ENCODE measurements at places on chromosomes 5 and 9. TPM values are rescaled to one million over a fixed set of nuclear protein-coding genes. Genes with fewer than 3 reads are reported as not detected.

The SPAG8 gene
- 3.7 TPM for total RNA-seq

The CTXN3 gene
- not detected for total RNA-seq

The AP3B1 gene
- 21.0 TPM for total RNA-seq

The MCTP1 gene
- 9.3 TPM for total RNA-seq

The TUSC1 gene
- 7.4 TPM for total RNA-seq

DNA sequence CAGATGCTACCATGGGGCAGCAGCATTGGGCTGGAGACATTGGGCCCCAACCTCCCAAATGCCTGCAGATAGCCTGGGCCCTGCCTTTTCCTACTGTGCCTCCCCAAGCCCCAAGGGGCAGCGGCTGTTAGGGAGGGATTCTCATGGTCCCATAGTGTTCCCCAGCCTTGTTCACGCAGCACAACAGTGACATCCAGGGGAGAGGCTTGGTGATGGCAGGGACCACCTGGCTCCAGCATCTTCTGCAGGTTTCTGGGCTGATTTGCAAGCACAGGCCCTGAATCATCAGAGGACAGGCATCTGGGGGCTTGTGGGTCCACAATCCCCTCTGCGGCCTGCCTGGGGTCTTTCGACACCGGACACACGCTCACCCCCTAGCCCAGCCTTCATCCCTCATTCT lies 354.6 kb downstream of the SLIT3 start:
- peak; percentile 10 for DNase-seq

GRCh38 chr9:78294290-78295176 lies 2.4 kb upstream of the PSAT1 start:
- no peak for DNase-seq

- DNase-seq, result no peak
Measured at GRCh38 chr5:57715296-57715695, 232.7 kb upstream of the ACTBL2 start.

- DNase-seq, result no peak
Measured at GRCh38 chr9:125821078-125821477, 73.9 kb downstream of the PBX3 start.

DNA sequence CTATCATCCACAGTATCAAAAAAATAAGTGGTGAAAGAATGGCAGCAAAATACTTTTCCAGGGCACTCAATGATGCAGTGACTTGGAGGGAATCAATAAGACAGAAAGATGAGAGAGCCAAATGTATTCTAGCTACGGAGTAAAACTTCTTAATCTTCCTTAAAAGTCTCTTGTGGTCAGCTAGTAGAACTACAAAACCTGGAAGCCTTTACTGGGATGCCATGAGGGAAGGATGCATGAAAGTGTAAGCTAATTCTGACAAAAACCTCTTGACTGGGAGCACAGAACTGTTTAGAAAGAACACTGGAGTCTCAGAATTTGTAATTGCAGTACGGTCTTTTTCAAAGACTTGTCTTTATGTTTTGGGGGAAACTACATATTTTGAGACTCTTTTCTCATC lies 432.8 kb upstream of the PTPRD start:
- DNase-seq, result no peak

DNA sequence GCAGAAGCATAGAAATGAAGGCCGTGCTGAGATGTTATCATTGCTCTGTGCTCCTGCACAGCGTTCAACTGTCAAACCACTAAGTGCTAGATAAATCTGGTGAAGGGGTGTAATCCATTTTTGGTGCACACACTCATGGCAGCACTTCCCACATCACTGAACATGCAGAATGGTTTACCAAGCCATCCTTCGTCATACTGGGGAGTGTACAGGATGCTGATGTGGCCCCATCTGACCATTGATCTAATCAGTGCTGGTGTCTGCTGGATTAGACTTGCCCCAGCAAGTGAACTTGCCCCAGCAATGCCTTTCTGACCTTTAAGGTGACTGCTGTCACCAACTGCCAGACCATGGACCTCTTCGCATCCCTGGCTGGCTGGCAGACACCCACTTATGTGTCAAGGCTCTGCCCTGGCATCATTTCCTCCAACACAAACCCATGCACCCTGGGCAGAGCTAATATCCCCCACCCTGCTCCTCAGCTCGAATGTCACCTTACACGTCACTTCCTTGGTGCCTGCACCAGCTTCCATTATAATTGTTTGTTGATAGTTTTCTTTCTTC lies 4.2 kb upstream of the SEMA4D start:
- DNase-seq, result no peak

- DNase-seq, result no peak
Measured at GRCh38 chr5:27020973-27021372, 17.4 kb downstream of the CDH9 start.

GRCh38 chr5:93305984-93306383 lies 275.0 kb downstream of the NR2F1-AS1 start:
- DNase-seq, result no peak

DNA sequence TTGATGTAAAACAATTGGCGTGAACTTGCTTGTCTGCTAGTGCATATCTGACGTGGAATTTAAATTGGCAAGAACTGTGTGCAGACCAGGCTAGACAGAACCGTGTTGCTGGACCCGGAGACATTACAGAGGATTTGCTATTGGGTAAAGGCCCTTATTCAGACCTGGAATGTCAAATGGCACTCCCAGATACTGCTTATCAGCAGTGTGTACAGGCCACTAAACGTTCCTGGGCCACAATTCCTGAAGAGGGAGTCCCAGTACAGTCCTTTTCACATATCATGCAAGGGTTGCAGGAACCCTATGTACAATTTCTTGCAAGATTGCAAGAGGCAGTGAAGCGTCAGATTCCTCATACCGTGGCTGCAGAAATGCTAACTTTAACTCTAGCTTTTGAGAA lies 13.5 kb upstream of the MCCC2 start:
- no peak for DNase-seq

DNA sequence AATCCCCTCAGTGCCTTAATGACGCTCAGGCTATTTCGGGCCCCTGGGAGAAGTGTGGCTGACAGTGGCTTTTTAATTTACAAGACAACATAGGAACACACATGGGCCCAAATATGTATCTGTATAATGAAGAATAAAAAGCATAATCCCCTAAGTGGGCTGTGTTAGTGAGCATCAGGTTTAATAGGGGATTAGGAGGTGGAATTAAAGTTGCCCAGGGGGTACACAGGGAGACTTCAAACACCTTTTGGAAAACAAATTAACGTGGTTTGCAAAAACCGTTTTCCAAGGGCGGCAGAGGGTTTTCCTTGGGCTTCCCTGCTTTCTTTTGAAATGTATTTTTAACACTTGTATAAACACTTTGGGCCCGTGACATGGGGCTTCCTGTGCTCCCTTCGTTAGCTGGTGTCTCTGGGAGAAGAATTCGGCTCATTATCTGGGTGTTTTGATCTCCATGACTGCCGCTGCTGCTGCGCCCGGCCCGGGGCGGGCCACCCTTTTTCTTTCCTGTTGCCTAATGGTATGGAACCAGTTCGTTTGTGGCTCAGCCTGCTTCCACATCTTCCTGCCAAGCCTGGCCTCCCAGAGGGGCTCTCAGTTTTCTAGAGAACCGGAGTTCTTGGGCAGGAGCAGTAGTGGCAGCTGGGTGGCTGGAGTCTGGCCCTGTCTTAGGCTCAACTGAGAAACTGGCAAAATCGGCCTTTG lies 173.0 kb downstream of the MACROH2A1 start:
- no peak for DNase-seq

DNA sequence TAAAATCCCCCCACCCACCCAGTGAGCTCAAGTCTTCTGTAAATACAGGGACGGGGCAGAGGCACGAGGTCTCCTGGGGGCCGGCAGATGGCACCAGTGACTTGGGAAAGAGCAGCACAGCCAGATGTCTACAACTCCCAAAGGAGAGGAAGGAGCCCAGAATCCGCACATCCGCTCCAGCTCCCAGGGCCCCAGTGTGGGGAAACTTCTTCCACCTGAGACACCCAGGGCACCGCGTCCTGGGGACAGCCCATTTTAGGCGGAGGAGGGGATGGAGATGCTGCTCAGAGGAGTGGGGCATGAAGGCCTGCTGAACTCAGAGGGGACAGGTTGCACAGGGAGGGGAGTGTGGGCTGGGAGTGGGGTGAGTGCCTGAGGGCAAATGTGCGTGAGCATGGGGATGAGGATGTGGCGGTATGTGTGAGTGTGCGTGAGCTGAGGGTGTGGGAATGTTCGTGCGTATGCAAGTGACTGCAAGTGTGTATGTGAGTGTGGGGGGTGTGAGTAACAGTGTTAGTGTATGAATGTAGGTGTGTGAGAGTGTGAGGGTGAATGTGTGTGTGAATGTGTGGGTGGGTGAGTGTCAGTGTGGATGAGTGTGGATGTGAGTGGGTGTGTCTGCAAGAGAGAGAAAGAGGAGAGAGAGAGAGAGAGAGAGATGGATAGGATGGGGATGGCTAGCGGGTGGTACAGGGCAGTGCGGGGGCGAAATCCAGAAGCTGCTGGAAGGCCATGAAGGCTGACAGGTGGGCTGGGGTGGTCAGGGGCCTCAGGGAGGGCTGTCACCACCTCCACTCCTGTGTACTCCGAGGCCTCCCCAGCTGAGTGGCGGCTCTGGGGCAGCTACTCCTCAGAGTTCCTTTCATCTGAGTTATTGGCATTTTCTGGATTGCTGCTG lies 63.5 kb downstream of the DUSP1 start:
- DNase-seq, result no peak

GRCh38 chr5:57863661-57864060 lies 381.1 kb upstream of the ACTBL2 start:
- DNase-seq, result no peak

GRCh38 chr9:79362100-79363081 lies 209.4 kb upstream of the TLE4 start:
- DNase-seq, result no peak

DNA sequence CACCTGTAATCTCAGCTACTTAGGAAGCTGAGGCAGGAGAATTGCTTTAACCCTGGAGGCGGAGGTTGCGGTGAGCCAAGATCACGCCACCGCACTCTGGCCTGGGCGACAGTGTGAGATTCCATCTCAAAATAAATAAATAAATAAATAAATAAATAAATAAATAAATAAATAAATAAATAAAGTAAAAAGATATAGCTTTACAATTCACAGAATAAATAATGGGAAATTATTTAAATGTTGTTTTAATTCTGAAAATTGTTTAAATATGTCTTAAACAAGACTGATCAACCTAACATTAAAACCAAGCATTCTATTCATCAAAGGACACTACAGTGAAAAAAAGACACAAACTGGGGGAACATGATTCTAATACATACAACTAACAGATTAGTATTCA lies 357.1 kb downstream of the CTNND2 start:
- no peak for DNase-seq

GRCh38 chr9:12464910-12465512 lies 228.2 kb upstream of the TYRP1 start:
- DNase-seq, result no peak

DNA sequence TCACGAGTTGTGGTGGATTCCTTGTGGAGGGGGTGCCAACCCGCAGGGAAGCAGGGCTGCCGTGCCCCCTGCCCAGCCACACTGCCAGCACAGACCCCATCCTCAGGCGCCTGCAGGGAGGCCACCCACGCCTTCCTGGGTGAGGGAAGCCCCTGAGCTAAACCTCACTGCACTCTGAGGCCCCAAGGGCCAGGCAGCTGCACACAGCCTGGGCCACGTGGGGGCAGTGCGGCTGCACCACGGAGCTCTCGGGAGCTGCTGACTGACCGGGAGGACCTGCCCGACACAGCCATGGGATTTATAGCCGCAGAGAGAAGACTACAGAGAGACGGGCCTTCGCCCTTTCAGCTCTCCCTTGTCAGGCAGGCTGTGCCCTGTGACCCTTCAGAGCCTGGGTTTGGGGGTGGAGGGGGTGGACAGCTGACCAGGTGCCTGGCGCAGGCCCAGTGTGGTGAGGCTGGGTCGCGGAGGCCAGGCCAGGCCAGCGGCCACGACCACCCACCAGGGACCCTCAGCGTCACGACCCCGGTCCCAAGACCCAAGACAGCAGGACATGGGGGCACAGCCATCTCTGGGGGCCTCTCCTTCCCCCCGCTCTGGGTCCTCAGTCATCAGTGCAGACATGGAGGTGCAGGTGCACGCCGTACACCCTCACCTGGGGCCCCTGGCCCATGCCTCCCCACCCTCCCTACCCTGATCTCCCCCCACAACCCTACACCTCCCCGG lies 4.3 kb upstream of the AHRR start:
- no peak for DNase-seq

DNA sequence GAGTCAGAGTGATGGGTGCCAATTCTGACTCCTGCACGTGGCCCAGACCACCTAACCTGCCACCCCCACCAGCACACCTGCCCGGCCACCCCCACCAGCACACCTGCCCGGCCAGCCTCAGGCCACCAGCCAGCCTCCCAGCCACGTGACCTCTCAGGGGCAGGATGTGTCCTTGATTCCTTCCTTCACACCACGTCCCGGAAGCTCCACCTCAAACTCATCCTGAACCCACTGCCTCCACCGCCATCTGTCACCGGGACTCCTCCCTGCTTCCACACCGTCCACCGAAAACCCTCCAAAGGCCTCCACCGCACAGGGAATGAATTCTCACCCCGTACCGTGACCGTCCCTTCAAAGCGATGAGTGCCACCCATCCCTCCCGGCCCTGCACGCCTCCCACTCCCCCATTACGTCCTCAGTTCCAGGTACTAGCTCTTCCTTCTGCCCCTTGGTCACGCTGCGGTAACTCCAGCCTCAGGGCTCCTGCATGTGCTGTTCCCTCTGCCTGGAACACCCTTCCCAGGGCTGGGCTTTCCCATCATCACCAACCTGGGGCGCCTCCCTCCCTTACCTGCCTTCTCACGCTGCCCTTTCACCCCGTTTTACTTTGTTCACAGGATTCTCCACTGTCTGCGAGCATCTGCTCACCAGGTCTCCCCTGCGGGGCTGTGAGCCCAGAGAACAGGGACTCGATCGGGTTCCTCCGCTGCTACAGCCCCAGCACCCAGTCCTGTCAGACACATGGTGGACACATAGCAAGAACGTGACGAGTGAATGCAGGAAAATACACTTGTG lies 82.9 kb downstream of the ADAMTS2 start:
- DNase-seq, result no peak

DNA sequence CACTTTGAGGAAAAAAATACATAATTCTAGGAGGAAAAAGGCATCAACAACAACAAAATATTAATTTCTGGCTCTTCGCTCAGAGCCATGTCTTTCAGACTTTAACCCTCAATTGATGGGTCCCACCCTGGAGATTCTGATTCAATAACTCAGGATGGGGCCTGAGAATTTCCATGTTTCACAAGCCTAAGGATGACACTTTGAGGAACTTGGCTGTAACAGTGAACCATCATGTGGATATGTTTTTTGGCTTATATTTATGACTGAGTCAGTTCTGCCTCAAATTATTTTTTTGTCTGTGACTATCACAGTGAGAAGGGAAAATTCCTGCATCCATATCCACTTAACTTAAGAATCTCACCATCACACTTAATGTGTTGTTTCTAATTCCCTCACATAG lies 504.6 kb downstream of the RASEF start:
- no peak for DNase-seq

DNA sequence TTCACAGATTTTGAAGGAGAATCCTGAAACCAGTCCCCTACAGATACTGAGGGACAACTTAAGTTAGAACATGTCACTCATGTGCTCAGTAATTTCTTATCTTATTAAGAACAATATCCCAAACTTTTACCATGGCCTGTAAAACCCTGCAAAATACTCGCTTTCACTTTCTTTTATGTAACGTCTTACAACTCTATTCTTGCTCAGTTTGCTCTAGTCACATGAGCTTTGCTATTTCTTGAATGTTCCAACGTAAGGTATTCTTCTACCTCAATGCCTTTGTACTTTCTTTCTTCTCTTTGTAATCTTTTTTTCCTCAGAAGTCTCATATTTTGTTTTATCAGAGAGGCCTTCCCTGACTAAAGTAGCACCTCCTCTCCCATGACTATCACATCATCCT lies 14.1 kb downstream of the TMEM38B start:
- DNase-seq, result no peak
